ENCODE measurements at places on chromosomes 3 and 15.
A peak's percentile ranks its signal among the peaks of the same experiment; 100 is the strongest.

DNA sequence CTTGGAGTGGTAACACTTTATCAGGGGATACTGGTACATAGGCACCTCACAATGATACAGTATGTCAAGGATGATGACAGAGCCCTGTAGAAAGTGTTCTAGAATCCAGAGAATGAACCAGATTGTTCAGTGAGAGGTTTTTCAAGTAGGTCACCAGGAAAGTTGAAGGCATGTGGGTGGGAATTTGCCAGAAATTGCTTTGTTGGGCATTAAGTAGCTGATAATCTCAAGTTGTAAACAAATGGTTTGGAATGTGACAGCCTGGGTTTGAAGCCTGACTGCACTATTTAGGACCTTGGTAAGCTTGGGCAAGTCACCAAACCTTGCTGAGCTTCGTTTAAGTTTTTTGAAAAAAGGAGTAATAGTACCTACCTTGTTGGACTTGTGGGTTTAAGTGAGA lies 12.5 kb downstream of the SLC35G2 start:
- DNase-seq: peak; percentile 23

GRCh38 chr15:85312929-85313331 lies 67.5 kb upstream of the AKAP13 start:
- peak; percentile 56 for DNase-seq

GRCh38 chr3:60826511-60826910 lies 424.7 kb downstream of the FHIT start:
- DNase-seq: no peak

- peak; percentile 2 for DNase-seq
These were observed 1004.6 kb upstream of the NR2F2 start for GRCh38 chr15:95325763-95326404.

GRCh38 chr15:80620931-80621330 lies 74.2 kb upstream of the ABHD17C start:
- peak; percentile 54 for DNase-seq

DNA sequence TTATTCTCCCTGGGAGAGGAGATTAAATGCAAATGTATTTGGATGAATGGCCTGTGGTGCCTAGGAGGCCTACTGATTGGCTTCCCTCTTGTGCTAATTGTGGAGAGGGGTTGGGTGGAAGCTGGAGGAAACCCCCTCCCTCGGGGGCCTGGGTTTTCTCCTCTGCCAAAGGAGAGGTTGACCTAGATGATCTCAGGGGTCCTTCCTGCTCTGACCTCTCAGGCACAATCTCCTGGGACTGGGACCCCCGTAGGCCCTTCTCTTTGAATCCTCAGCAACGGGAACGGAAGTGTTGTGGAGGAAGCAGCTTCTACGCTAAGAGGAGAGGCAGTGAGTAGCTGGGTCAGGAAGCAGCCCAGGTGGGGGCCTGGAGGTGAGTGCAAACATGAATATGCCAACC lies 40.5 kb upstream of the MAGEF1 start:
- no peak for DNase-seq

- no peak for DNase-seq
These were observed 13.6 kb downstream of the ARF4 start for GRCh38 chr3:57583544-57583943.

DNA sequence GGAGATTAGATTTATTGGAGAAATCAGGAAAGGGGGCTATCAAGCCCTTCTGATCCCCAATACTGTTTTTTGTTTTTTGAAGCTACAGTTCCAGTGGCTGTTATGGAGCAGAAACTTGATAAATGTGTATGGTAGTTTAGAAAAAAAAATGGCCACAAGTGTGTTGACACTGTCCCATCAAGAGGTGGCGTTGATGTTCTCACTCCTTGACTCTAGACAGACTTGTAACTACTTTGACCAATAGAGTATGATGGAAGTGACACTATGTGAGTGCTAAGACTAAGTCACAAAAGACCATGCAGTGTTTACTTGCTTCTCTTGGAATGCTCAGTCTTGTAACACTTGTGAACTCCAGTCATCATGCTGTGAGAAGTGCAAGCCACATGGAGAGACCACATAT lies 356.7 kb downstream of the PDCD6IP start:
- DNase-seq: no peak

- no peak for DNase-seq
These were observed 52.4 kb downstream of the TBL1XR1 start for GRCh38 chr3:177144922-177145321.

DNA sequence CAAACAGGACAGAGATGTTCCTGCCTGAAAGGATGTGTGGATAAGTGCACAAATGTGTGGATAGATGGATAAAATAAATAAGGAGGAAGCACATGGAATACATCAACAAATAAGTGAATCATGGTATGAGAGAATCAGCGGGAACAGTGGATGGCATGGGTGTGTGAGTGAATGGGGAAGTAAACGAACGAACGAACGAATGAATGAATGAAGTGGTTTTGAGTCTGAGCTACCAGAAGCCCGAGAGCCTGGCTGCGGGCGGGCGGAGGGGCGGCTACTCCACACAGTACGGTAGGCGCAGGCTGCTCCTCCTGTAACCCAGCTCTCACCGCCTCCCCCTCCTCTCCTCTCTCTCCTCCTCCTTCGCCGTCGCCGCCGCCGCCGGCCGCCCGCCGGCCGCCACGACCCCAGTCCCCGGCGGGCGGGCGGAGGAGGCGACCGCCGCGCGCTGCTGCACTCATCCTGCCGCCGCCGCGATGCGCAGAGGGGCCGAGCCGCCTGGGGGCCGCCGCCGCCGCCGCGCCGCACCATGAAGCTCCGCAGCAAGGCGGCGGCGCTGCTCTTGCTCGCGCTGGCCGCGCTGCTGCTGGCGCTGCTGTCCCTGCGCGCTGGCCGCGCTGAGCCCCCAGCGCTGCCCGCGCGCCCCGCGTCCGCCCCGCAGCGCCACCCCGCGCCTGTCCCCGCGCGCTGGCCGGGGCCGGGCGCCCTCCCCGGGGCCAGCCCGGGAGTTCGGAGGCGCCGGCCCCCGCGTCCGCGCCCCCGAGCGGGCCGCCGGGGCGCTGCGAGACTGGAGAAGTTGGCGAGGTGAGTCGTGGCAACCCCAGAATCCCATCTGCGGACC lies at the start of gene GXYLT2:
TSS of gene GXYLT2 (plus strand) at position 342 of the 841 bp plus-strand sequence. CDS start at position 530, 188 bp downstream.
- peak; percentile 53 for DNase-seq

GRCh38 chr3:34504775-34505174 lies 706.3 kb downstream of the PDCD6IP start:
- DNase-seq: no peak

DNA sequence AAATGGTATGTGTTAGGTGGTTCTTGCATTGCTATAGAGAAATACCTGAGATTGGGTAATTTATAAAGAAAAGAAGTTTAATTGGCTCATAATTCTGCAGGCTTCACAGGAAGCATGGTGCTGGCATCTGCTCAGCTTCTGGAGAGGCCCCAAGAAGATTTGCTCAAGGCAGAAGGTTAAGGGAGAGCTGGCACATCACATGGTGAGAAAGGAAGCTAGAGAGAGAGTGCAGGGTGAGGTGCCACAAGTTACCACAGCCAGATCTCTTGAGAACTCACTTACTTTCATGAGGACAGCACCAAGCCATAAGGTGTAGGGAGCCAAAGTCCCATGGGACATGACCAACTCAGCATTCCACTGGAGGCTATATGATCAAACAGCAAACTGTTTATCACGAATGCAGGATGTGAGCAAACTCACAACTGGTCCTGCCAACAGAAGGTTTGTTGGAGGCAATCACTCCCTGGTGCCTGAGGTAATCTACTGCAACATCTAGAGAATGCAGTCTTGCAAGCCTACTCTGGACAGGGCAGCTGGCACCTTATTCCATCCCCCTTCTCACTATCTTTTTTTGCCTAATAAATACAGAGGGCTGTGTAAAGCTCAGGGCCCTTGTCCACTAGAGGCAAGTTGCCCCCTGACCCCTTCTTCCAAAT lies 28.1 kb upstream of the CCR2 start:
- DNase-seq: no peak

DNA sequence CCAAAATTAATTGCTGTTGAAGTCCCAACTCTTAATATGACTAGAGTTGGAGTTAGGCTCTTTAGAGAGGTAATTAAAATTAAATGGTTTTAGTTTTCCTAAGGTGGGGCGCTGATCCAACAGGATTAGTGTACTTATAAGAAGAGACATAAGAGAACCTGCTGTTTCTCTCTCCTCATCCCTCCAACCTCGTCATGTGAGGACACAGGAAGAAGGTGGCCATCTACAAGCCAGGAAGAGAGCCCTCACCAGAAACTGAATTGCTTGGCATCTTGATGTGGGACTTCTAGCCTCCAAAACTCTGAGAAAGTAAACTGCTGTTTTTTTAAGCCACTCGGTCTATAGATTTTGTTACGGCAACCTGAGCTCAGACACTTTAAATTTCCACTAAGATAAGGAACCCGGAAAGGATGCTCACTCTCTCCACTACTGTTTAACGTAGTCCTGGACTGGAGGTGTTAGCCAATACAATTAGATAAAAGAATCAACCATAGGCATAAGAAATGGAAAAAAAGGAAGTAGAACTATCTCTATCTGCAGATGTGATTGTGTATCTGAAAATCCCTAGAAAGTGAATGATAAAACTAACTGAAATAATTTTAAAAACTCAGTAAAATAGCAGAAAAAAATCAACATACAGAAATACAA lies 26.8 kb downstream of the DCBLD2 start:
- DNase-seq: no peak

- peak; percentile 37 for DNase-seq
These were observed 20.7 kb downstream of the PPP1R2 start for GRCh38 chr3:195522254-195523023.

- DNase-seq: peak; percentile 86
These were observed 2.3 kb downstream of the EIF2AK4 start for GRCh38 chr15:39936187-39936586.

- DNase-seq: no peak
These were observed 147.0 kb upstream of the LRRFIP2 start for GRCh38 chr3:37321377-37321781.

DNA sequence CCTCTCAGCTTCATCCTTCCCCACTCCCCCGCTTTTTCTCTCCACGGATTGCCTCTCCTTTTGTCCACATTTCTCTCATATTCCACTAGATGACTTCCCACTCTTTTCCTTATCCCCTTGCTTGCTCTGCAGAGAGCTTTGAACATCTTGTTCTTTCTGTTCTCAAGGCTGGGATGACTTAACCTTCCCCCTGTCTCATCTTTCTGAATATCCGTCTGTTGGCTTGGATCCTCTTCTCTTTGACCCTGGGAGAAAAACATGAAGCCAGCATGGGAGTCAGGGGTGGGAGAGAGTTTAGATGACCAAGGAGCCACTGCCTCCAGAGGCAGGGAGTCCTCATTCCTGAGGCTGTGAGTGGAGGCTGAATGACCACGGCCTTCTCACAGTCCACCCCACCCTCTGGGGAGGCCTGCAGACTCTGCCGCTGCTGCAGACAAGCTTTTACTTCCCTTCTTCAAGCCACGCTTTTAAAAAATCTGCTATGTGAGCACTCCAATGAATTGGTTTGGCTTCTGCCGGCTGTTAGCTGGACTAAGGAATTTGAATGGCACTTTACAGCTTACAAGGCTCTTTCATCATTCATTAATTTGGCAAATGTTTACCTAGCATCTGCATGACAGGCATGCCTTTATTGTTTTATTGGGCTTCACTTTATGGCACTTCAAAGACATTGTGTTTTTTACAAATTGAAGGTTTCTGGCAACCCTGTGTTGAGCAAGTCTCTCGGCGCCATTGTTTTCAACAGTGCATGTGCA lies 111.6 kb upstream of the SLC6A6 start:
- DNase-seq: peak; percentile 10

DNA sequence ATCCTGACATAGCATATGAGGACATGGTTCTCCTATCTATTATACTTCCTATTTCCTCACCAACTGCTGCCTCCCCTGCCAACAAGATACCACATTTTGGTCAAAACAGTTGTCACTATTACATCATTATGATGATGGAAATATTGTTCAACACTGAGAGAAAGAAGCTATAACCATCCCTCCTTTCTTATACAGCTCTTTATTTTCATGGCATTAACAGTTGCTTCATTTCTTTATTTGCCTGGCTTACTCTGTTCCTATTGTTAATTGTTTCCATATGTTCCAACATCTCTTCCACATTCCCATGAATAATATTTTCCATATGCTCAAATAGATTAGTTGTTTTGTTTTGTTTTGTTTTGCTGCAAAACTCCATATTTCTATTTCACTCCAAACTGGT lies 40.8 kb upstream of the FILIP1L start:
- DNase-seq: no peak

- peak; percentile 3 for DNase-seq
These were observed 166.0 kb downstream of the DPH6 start for GRCh38 chr15:35379972-35380371.

- no peak for DNase-seq
These were observed 42.9 kb upstream of the LRRFIP2 start for GRCh38 chr3:37217098-37217849.

DNA sequence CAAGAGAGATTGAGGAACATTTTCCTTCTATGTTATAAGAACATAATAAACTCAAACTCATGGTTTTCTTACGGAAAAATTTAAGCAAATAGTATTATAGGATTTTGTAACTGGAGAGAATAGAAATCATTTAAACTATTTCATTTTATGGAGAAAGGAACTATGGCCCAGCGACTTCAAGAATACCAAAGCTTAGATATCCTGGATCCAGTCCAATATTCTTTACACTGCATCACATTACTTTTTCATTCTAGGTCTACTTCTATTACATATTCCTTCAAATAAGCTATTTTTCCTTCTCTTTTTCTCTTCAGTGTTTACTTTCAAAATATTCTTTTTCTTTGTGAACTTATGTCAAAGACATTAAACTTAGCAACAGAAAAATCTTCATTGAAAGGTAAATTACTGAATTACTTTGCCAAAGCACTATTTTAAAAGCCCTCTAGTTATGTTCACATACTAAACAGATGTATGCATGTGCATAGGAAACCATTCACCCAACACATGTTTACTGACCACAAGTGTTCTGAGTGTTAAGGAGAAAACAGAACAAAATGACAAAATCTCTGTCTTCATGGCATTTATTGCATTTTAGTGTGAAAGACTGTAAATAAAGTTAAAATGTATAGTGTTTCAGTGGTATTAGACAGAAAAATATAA lies 20.4 kb downstream of the KPNA4 start:
- DNase-seq: peak; percentile 35

DNA sequence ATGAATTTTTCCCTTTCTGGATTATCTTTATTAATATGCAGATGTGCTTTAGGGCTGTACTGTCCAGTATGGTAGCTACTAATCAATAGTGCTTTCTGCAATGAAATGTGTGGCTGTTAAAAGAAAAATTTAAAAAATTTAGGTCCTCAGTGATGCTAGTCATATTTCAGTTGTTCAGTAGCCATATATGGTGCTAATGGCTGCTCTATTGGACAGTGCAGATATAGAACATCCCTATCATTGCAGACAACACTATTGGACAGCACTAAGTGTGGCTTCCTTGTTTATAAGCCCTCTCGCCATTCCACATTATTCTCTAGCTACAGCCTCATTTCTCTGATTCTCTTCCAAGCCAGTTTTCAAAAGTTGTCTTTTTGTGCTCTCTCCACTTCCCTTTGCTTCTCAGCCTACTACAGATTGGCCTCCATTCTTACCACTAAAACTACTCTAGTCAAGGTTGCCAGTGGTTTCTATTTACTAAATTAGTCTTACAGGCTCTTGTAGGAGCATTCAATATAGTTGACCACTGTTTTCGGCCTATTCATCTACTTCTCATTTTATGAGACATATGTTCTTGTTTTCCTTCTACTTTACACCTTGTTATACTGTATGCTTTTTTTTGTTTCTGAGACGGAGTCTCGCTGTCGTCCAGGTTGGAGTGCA lies 9.5 kb downstream of the MAPK6 start:
- DNase-seq: no peak

Measured in M059J (cell line).